ENCODE measurements at places on chromosomes 5 and 9.
A peak's percentile ranks its signal among the peaks of the same experiment; 100 is the strongest.

DNA sequence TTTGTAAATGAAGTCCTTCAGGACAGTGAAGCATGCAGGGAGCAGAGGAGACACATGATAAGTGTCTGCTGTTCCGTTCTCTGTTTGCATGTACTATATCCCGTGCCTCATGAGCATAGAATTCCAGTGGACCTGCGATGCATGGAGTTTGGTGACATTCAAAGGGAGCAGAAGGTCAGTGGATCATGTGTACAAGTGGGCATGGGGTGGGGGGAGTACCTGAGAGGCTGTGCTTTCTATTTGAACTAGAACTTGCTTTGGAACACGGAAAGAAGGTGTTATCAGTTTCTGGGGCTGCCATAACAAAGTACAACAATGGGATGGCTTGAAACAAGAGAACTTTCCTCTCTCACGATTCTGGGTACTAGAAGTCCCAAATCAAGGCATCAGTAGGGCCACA lies 5.1 kb upstream of the CCNJL start:
- DNase-seq: no peak

DNA sequence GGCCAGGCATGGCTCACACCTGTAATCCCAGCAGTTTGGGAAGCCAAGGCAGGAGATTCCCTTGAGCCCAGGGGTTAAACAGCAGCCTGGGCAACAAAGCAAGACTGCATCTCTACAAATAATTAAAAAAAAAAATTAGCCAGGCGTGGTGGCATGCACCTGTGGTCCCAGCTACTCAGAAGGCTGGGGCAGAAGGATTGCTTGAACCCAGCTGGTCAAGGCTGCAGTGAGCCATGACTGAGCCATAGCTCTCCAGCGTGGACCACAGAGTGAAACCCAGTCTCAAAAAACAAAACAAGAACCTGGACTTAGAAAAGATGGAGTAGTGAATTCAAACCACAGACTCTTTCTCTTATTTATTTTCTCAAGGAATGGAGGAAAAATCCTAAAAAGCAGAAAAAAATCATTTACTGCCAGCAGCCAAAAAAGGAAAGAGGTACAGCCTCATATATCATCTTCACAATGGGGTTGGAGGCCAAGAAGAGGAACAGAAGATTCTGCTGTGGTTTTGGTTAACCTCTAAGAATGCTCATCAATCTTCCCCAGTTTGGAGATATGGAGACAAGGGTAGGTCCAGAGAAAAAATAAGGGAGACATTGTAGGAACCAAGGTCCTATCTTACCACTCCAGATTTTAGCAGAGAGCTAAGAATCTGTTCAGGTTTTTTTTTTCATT lies 40.0 kb upstream of the MYO10 start:
- no peak for DNase-seq

GRCh38 chr5:27171761-27172261 lies 133.4 kb upstream of the CDH9 start:
- no peak for DNase-seq

GRCh38 chr9:5264219-5264595 lies 33.0 kb downstream of the INSL4 start:
- DNase-seq: no peak

- no peak for DNase-seq
Observed at GRCh38 chr5:60700416-60700757, 421 bp upstream of the DEPDC1B start.

DNA sequence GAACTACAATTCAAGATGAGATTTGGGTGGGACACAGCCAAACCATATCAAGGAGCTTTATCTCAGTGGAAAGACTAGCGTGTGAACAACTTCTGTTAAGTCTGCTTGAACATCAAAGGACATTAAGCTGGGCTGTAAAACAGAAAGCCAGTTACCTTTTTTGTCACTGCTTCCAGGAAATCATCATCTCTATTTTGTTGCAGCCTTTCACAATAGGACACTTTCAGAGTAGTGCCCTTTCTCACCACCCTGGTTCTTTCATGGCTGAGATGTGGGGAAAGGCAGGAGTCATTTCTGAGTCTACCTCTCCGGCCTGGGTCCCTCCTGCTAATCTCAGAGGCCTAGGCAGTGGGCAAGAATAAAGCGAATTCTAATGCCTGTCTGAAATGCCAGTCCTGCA lies 96.2 kb upstream of the PPP1R2B start:
- no peak for DNase-seq

DNA sequence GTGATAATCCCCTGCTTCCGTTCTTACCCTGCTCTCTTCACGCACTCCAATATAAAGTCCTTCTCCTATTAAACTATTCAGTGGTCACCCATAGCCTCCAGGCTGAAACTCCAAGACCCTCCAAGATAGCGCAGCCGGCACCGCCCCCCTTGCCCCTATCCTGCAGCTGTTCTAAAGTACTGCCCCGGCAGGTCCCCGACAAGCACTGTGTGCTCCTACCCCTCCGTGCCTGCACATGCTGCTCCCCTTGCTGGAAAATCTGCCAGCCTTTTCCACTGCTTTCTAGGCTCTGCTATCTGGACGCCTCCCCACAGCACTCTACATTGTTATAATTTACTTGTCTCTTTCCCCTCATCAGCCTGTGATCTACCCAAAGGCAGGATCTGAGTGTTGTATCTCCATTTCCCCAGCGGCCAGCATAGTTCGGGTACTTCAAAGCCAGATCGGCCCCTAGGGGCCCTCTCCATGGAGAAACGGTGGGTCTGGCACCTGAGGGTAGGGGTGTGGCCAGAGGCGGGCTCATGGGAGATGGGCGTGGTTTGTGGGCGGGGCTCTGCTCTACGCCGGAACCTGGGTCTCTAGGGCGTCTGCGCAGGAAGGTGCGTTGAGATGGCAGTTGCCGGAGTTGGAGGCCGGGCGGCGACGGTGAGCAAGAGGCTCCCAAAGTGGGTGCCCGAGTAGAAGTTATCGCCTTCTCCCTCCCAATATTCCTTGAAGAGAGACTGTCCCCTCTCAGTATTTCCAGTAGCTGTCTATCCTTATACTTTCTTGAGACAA lies 83.5 kb upstream of the RUSC2 start:
- DNase-seq: no peak

- DNase-seq: no peak
Observed at GRCh38 chr9:72129271-72130156, 19.7 kb upstream of the GDA start.

- DNase-seq: no peak
Observed at GRCh38 chr5:127011153-127011552, 19.2 kb downstream of the MARCHF3 start.

GRCh38 chr5:88509403-88509802 lies 240.8 kb upstream of the TMEM161B start:
- no peak for DNase-seq

DNA sequence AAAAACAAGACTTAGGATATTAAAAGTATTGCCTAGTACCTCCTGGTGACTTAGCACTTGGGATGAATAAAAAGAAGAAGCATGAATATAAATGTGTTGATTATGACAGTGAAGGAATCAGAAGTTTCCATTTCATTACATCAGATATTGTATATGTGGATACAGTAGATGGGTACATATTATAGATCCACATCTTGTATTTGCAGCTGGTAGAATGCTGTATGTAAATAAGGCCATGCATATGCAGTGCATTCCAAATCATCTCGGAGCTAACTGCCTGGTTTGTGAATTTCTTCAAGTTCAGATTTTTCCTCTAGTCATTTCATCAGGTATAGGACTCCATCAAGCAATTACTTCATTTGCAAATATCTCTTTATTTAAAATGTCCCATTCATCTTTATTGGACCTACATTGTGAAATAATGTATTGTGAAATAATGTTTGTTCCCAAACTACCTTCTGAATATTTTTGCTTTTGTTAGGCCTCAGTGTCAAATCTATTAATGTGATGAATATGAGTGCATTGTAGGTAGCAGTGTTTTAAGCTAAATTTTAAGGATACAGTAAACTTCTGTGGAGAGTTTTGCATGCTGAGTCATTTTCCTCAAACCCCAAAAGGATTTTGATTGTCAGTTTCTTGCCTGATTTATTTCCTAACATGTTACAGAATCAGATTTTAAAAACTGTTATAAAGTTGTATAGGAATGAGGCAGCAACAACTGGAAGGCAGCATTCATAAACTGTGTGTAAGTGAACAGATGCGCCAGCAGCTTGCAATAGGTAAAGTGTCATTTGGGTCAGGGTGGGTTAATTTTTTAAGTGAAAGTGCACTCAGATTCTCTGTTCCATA lies 370.8 kb upstream of the RIOK2 start:
- no peak for DNase-seq

- DNase-seq: no peak
Observed at GRCh38 chr9:22337261-22337660, 109.4 kb upstream of the DMRTA1 start.

DNA sequence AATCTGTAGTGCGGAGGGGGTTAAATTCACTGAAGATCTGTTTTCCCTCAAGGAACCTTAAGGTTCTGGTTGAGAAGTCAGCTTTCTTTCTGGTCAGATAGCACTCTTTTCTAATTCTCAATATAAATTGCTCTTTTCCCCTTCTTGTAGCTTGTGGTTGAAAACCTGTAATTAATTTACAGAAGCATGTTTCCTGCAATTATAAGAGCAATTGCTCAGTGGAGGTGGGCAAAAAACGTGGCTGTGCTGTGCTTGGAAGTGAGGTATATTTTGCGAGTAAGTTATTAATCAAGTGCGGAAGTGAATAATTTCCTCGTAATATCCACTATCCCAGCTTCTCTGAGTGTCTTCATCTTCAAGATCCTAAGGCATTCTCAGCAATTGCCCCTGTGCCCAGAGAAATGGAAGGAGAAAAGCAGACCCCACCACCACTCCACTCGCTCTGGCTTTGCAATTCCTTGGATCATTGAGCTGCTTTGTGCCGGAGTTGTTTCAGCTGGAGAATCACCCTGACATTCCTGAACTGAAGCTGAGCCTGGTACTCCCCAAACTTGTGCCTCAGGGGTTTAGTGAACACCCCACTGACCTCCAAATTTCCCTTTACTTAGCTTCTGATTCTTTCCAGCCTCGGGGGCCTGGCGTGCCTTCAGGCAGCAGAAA lies 140.6 kb downstream of the LRRC70 start:
- DNase-seq: no peak

- DNase-seq: no peak
Observed at GRCh38 chr9:109710830-109711229, 69.2 kb upstream of the PALM2AKAP2 start.

GRCh38 chr9:96089452-96090085 lies 212.4 kb downstream of the HSD17B3 start:
- no peak for DNase-seq

GRCh38 chr5:39257554-39257953 lies 38.2 kb upstream of the FYB1 start:
- DNase-seq: no peak

- DNase-seq: no peak
Observed at GRCh38 chr5:108615216-108615615, 132.5 kb upstream of the FER start.

DNA sequence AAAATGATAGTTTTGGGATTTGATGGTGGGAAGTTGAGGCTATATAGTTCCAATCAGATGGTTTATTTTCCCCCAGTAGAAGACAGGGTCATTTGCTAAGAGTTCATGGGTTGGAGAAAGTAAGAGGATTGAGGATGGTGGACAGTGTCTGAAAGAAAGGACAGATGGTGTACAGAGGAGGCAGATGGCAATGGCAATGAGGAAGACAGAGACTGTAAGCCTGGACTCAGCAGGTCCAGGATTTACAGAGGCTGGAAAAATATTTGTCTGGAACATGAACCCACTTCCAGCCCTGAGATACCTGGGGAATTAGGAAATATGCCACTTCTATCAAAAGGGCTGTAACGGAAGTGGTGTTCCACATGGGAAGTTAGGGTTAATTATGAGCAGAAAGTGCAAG lies 84.5 kb downstream of the PCSK1 start:
- no peak for DNase-seq

GRCh38 chr9:91852801-91853347 lies 97.2 kb downstream of the ROR2 start:
- DNase-seq: no peak

DNA sequence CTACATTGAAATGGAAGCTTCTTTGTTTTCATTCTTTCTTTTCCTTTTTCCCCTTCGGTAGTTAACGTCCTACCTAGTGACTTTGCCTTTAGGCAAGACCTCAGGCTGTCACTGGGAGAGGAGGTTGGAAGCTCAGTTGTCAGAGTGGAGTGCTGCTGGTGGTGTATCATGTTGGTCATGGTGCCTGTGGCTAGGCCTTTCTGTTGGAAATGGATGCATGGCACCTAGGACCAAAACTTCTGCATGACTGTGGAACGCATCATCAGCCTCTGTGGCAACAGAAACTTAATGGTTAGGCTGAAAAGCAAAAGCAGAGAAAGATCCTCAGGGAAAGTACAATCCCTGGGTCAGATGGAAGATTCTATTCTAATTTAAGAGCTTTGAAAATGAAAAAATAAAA lies 57.9 kb downstream of the OSTF1 start:
- DNase-seq: no peak

GRCh38 chr5:32571128-32571527 lies 14.2 kb upstream of the SUB1 start:
- no peak for DNase-seq

- DNase-seq: no peak
Observed at GRCh38 chr5:181163487-181164075, 16.2 kb downstream of the OR2V2 start.

DNA sequence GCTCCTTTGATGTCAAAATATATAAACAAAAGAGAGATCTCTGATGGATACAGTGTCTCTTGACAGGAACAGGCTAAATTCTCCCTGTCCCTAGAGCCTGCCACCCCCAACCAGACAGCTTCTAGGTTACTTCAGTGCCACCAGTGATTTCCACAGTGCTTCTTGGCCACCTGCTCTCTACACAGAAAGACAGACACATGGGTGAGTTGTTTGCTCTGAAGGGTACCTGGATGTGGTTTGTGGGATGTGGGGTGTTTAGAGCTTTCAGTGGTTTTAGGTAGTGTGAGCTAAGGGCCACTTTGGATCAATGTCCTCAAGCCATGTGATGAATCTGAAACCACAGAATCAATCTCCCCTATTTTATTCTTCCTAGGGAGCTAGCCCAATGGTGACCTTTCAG lies 125.4 kb downstream of the ANKRD18B start:
- DNase-seq: no peak

GRCh38 chr5:32051796-32052195 lies 122.3 kb downstream of the GOLPH3 start:
- DNase-seq: no peak

DNA sequence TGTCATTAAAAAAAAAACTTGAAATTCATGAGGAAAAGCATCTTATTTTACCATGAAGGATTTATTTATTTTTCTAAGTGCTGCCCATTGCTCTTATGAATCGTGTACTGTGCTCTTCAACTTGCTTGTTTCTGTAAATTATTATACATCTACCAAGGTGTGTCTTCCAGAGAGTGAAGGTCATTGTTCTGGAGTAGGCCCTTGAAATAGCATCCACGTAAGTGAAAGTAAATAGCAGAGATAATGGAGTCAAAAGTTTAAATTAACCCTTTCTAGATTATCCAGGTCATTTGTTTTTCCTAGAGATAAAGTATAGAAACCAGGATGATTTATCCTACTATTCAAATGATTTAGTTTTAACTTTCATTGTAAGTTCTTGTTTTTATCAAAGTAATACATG lies 473.1 kb downstream of the DIRAS2 start:
- no peak for DNase-seq

- DNase-seq: peak; percentile 23
Observed at GRCh38 chr9:16192403-16193017, 639.7 kb downstream of the CCDC171 start.

- no peak for DNase-seq
Observed at GRCh38 chr5:153746440-153746839, 256.0 kb downstream of the GRIA1 start.

GRCh38 chr5:102341681-102342288 lies 45.7 kb upstream of the SLCO4C1 start:
- DNase-seq: no peak

GRCh38 chr5:73321757-73322436 lies 126.7 kb downstream of the FOXD1 start:
- DNase-seq: peak; percentile 67

All from SJSA1 (cell line).